ENCODE measurements at places on chromosomes 7 and 10.

GRCh38 chr10:48751730-48752129 lies 67.1 kb downstream of the WDFY4 start:
- no peak for DNase-seq

GRCh38 chr10:22783807-22784206 lies 69.4 kb upstream of the PIP4K2A start:
- DNase-seq, result no peak

- DNase-seq, result no peak
These were observed 574.5 kb downstream of the SUGCT start for GRCh38 chr7:40709062-40709964.

DNA sequence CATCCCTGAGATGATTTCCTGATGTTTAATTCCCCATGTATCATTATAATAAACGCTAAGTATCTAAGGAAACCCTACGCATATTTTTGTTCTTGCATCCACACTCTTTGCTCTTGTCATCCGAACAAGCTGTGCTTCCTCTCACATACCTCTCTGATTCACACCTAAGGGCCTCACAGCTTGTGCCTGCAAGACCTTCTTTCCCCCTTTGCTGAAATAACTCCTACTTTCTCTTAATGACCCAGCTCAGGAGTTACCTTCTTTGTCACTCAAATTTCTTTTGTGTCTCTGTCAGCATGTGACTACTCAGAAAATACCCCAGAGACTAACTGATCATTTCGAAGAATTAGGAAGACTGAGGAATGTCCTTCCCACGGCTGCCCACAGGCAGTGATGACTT lies 209.3 kb upstream of the IMMP2L start:
- DNase-seq, result no peak

DNA sequence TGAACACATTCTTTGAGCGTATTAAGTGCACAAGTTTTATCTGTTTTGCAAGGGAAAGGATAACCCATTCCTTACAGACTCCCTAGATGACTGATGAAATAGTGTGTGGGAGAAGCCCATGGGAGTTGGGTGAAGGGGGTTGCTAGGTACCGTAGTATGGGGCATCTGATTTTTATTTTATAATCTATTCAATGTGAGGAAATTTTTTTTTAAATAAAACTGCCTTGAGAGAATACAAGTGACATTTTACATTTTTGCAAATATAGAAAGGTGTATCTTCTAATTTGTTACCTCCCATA lies 1.4 kb downstream of the BTAF1 start:
- DNase-seq, result no peak

DNA sequence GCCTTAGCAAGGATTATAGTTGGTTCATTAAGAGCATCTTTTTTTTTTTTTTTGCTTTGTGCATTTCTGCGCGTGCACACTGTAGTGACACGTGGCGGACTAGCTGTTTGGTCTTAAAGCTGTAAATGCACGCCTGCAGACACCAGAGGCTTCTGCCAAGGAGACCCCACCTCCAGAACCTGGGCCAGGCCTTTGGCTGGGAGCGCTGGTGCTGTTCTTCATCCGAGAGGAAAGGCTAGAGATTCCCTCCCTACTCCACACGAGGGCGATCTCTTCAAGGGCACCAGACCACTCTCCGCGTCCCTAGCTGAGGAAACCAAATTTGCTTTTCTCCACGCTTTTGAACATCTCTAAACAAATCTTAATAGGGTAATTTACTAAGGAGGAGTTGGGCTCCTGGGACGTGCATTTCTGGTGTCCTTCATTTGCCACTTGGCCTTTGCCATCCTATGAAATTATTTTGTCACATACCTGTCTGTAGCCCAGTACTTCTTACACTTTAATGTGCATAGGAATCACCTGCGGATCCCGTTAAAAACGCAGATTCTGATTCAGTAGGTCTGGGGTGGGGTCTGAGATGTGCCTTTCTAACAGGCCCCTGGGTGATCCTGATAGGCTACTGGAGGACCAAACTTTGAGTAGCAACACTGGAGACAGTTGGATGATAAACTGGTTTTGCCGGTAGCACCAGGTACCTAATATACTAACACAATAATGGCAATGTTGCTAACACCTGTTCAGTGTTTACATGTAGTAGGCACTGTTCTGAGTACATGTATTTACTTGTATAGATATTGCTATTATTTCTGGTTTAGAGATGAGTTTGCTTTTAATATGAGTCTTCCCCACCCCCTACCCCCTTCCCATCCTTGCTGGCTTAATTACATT lies 1.3 kb upstream of the SLC26A5 start:
- DNase-seq, result no peak

DNA sequence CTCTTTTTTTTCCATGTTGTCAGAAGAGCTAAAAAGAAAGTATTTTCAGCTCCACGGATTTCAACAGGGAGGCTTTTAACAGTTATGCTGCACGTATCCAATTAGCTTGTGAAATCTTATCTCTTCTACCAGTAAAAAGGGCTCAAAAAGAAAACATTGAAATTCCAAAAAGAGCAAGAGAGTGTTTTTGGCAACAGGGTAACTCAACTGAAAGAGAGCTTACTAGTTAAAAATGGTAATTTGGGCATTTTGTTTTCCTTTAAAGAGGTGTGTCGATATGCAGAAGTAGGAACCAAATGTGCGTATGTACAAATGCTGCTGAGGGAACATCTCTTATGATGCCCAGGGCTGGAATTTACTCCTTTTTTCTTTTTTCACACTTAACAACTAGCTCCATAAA lies 292.8 kb downstream of the PRKG1 start:
- DNase-seq, result no peak

- no peak for DNase-seq
These were observed 610.6 kb downstream of the SDK1 start for GRCh38 chr7:3911685-3912084.

DNA sequence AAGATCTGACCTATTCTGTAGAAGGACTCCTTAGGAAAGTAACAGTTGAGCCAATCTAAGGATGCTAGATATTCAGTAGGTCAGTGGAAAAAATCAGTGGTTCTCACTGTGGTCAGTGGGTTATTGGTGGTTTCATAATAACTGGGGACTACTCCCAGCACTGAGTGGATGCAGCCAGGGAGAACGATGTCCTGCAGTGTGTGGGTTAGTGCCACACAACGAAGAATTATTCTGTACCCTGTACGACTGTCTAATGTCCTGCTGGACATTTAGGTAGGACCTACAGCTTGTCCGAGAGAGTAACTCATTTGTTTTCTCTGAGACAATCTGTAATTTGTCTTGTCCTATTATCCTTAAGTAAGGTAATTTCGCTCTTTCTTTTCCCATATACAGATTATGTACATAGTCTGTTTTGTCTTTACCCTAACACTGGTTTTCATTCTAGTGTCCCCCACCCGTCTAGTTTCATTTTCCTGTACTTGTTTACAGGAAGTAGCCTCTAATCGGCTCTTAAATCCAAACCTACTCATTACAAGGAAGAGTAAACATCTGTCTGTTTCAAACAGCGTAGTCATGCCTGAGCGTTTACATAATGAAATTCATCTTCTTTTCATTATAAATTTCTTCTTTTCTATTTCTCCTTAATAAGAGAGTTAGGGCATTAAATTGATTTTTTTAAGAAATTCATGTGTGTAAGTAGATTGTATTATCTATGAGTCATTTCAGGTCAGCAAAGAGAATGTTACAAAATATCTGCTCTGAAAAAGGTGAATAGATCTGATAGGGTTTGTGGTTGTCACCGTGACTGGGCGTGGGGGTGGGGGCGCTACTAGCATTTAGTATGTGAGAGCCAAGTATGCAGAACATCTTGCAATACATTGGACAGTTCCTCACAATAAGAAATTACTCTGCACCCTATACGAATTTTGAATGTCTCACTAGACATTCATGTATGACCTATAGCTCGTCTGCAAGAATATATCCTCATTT lies 8.3 kb upstream of the ZC3HAV1L start:
- DNase-seq, result peak; percentile 60

DNA sequence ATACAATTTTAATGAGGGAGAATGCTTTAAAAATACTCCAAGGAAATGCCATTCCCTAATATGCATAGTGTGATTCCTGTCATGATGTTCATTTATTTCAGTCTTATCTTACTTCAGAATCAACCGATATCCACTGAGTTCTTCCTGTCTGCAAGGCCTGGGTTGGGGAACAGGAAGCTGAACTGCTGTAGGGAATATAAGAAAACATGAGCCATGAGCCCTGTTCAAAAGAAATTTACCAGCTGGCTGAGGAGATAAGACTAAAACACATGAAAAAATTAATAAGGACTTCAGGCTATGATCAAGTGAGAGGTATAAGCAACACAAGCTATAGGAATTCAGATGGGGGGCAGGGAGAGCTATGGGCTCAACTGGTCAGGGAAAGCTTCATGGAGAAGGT lies 184.7 kb downstream of the PLPP4 start:
- no peak for DNase-seq

DNA sequence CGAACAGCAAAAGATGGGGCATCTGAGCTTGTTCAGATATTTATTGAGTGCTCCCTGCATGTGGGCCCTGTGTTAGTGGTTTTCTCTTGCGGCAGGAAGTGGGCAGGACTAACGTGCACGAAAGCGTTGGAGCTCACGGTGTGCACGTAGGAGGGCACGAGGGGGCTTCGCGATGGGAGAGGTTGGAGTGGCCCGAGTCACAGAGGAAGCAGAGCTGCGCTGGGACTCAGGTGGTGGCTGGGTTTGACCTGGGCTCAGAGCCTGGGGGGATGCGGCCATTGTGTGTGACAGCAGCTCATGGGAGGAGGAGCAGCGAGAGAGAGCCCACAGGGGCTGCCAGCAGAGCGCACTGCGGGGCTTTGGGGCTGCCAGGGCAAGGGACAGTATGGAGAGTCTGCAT lies 7.7 kb downstream of the ZSCAN25 start:
- DNase-seq, result peak; percentile 32

- DNase-seq, result no peak
These were observed 88.7 kb downstream of the MAD1L1 start for GRCh38 chr7:2143981-2144595.

DNA sequence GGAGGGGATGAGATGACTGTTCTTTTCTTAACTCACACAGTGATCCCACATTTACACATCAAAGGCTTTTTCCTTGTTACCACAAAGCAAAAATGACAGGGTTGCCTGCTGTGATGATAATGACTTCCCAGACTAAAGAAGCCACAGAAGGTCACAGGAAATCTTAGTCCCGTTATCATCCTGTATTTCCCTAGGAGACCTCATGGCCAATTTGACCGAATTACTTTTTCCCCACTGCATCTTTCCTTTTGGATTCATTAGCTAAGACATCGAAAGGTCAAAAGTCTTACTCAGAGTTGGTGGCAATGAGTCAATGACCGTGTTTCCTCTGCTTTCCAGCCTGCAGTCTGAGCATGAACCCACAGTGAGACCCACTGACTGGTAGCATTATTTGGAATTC lies 130.1 kb upstream of the INHBA start:
- no peak for DNase-seq

DNA sequence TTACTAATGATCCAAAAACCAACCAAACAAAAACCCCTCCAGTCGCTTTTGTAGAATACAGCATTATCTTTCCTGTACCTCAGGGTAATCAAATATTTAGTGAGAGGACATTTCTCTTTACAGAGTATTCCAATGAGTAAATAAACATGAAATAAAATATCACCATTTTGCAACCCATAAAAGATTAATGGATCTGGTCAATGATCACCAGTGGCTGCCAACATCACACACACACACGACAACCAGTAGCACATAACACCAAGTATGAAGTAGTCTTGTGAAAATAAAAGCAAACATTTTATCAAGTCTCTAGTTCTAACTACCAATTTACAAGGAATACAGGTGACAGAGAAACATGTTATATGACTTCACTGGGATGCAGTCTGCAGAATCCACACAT lies 188.6 kb upstream of the IMMP2L start:
- no peak for DNase-seq

DNA sequence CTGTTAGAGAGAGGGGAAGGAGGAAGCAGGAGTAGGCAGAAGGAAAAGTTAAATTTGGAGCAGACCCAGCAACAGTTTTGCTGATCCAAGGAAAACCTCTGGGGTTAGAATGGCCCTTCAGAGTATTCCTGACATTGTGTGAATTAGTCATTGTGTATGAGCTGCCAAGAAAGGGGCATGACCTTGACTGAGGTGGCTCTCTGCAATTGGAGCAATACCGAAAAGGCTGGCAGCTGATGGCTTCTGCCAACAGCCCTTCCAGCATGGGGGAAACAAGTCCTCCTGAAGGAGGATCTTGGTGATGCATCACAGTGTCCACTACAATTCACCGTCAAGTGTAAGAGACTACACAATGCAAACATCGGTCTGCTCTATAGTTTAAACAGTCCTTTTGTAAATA lies 20.6 kb upstream of the WASL start:
- no peak for DNase-seq

GRCh38 chr7:29229946-29230345 lies 35.4 kb downstream of the CHN2 start:
- no peak for DNase-seq

DNA sequence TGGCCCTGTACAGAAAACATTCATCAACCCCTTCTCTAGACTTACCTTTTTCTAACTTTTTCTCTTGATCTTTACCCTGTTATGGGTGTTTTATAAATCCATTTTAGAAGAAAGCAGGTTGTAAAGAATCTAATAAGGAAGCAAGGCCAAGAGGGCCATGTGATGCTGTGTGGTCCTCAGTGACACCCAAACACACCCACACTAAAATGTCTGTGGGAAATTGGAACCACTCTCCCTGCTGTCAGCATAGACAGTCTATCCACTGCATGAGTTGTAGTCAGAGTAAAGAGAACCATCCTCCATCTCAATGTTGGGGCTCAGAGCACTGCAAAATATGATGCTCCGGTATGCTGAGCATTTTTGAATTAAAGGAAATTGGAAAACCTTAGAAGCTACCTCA lies 235.5 kb downstream of the SKIDA1 start:
- no peak for DNase-seq

DNA sequence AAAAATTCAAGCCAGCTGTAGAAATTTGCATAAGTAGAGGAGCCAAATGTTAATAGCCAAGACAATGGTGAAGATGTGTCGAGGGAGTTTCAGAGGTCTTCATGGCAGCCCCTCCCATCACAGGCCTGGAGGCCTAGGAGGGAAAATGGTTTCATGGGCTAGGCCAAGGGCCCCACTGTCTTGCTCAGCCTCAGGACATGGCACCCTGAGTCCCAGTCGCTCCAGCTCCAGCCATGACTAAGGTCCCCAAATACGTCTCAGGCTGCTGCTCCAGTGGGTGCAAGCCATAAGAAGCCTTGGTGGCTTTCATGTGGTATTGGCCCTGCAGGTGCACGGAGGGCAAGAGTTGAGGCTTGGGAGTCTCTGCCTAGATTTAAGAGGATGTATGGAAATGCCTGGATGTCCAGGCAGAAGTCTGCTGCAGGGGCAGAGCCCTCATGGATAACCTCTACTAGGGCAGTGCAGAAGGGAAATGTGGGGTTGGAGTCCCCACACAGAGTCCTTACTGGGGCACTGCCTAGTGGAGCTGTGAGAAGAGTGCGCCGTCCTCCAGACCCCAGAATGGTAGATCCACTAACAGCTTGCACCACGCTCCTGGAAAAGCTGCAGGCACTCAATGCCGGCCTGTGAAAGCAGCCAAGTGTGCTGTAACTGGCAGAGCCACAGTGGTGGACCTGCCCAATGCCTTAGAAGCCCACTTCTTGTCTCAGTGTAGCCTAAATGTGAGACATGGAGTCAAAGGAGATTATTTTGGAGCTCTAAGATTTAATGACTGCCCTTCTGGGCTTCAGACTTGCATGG lies 19.2 kb downstream of the TBATA start:
- no peak for DNase-seq

- DNase-seq, result peak; percentile 64
These were observed 68.1 kb upstream of the CDK6 start for GRCh38 chr7:92904244-92905131.

- no peak for DNase-seq
These were observed 45.7 kb downstream of the PAPSS2 start for GRCh38 chr10:87705339-87705738.

GRCh38 chr7:44712012-44712411 lies 36.6 kb upstream of the ZMIZ2 start:
- no peak for DNase-seq

- DNase-seq, result no peak
These were observed 13.4 kb downstream of the C10orf71 start for GRCh38 chr10:49312246-49312869.

Measured in activated CD4-positive, alpha-beta T cell treated with anti-CD3 and anti-CD28 coated beads for 1 hour (primary cell).